Right ventricle myocardium inferior (tissue), 1 donor: ENCODE measurements at places on chromosomes 6 and 20. TPM values are rescaled to one million over a fixed set of nuclear protein-coding genes. Genes with fewer than 3 reads are reported as not detected.

The ALDH5A1 gene
- 25.1 TPM for total RNA-seq

The JPH2 gene
- total RNA-seq = 197 TPM

The ELOVL2 gene
- total RNA-seq = 2.4 TPM

The SOBP gene
- 16.4 TPM for total RNA-seq

The GNMT gene
- total RNA-seq = 0.97 TPM

The TUBE1 gene
- total RNA-seq = 24.0 TPM

The MOCS1 gene
- 27.2 TPM for total RNA-seq

The GRM1 gene
- total RNA-seq = 2.9 TPM

The ZSCAN23 gene
- total RNA-seq = 1.3 TPM

The CST2 gene
- total RNA-seq = not detected

The SNX3 gene
- 274 TPM for total RNA-seq

The FOXQ1 gene
- not detected for total RNA-seq

The CCDC167 gene
- total RNA-seq = 27.1 TPM

The HDGFL1 gene
- not detected for total RNA-seq

The KIAA0408 gene
- total RNA-seq = 3.2 TPM

The POPDC3 gene
- 47.8 TPM for total RNA-seq

The ADGB gene
- not detected for total RNA-seq

The RIN2 gene
- 54.5 TPM for total RNA-seq

The WFDC10B gene
- total RNA-seq = not detected

The NXT1 gene
- total RNA-seq = 6.5 TPM

The MUC21 gene
- not detected for total RNA-seq

The GFRA4 gene
- total RNA-seq = not detected

The PXDC1 gene
- 29.7 TPM for total RNA-seq

The TCP11 gene
- not detected for total RNA-seq
